ENCODE measurements at places on chromosomes 1 and 21.

GRCh38 chr21:39616211-39616772 lies 3.6 kb downstream of the B3GALT5 start:
- no peak for DNase-seq

DNA sequence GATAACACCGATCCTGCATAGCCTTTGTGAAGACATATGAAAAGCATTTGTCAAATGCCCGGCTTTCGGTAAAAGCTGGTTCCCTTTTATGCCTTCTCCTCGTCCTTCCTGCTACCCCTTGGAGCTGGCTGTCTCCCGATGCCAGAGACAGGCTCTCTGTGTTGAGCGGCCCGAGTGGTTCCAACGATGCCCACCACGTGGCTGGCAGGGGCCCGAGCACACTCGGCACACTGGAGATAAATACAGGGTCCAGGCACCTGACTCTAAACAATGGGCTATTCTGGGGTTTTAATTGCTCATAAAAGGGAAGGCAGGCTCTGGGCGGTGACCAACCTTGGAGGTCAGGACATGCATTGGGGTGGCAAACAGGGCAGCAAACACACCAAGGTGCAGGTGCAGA lies 207.1 kb downstream of the HIVEP3 start:
- no peak for DNase-seq

DNA sequence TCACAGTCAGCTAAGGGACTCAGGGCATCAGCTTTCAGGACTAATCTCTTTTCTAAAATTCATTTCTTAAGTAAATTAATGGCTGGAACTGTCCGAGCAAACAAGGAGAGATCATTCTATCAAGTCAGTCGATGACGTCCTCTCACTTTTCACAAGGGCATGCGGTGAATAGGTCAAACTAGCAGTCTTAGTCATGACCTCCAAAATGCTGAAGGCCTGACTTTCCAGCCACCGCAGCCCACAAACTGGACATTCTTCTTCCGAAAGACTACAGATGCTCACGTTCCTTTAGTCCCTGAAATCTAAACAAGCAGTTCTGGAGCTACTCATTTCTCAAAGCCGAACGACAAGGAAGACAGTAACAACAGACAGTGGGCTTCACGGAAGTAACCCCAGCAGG lies 127.9 kb downstream of the TIAM1 start:
- no peak for DNase-seq

DNA sequence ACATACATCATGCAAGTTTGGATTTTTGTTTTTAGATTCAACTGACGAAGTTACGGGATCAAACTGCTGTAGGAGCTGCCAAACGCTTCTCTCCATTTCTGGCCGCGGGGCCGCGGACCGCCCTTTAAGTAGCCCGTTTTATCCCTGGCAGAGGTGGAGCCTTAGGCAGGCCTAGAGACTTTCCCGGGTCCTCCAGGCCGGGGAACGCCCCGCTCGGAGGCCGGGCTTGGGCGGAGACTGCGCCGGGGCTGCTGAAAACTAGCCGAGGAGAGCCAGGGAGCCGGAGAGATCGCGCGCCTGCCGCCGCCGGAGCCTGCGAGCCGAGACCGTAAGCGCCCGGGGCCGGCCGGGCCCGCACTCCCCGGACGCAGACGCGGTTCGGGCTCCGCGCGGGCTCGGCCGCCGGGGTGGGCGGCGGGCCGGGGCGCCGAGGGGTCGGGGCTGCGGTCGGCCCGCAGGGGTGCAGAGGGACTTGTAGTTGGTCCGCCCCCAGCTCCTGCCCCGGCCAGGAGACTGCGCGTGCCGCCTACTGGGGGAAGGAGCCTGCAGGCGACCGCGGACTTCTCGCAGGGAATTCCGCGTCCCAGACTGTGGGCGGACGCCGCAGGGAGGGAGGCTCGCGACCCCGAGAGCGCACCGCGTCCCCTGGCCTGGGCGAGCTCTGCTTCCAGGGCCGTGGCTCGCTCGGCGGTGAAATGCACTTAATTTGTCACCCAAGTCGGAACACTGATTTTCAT lies at the start of gene EPHX1:
Gene EPHX1, plus strand, starts transcription at position 283 of the 737 bp plus-strand sequence. CDS start 18,606 bp downstream, outside the sequence.
- DNase-seq, result peak; percentile 80

DNA sequence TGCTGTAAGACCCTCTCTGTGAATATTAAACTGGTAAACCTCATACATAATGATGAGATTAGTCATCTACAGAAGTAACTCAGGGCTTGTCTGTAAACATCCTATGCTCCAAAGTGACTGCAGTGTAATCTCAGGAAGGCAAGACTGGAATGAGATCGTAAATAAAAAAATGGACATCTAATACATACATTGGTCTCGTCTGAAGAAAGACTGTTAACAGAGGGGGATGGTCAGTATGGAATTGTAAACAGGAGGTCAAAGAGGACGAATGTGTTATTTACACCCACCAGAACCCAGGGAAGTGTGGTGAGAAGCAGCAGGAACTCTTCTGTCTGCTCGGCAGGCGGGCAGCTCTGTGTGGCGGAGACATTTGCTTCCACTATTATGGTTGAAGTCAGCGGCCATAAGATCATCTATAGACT lies 51.4 kb downstream of the DISC1 start:
- DNase-seq, result no peak

DNA sequence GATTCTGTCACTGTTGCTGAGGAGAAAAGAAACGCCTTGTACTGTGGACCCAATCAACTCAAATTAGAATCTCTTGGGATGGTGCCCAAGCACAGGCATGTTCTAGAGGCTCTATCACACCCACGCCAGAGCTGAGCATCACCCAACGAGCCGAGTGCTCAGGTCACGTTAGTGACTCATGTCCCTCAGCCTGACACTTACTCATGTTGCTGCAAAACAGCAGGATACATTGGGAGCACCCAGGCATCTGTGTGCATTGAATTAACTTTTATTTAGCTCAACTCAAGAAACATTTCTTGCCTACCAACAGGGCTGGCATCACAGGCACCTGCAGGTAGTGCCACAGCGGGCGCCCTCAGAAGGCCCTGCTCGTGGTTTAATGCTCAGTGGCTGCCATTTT lies 149.8 kb downstream of the ETS2 start:
- peak; percentile 11 for DNase-seq

DNA sequence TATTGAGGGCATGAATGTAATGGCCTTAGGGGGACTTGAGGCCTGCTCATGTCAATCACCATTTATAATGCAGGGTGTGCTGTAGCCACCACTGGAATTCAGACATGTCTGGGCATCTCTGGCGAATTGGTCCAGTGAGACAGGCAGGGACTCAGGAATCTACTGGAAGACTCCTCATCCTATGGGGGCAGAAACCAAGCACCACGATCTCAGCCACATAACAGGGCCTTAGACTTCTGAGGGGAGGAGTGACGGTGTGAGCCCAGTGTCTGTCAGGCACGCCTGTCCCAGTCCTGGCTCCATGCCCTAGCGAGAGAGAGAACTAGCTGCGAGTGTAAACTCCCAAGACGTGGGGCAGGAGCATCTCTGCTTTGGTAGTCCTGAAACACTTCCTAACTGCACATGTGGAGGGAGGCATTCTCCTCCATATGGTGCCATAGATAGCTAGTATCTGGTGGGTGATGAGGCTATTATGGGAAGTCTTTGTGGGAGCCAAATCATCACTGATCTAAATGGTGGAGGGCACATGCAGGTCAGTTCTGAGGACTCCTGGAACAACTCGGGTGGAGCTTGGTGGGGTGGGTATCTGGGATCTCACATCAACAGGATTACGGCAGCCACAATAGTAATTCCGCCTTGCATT lies 29.8 kb upstream of the KIAA0040 start:
- DNase-seq, result no peak

DNA sequence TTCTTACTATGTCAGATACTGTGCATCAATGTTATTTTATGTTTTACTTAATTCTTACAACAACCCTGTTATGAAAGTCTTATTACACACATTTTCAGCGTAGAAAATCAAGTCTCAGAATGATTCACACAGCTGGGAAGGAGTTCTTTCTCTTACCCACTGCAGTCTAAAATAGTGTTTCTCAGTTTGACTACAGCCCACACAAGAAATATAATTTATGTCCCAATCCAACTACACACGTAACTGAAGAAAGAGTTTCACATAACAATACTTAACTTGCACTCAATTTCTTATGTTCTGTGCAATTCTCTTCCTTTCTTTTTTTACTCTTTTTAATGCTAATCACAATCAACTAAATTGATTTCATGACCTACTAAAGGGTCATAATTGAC lies 252.8 kb upstream of the ADGRL2 start:
- DNase-seq, result no peak

DNA sequence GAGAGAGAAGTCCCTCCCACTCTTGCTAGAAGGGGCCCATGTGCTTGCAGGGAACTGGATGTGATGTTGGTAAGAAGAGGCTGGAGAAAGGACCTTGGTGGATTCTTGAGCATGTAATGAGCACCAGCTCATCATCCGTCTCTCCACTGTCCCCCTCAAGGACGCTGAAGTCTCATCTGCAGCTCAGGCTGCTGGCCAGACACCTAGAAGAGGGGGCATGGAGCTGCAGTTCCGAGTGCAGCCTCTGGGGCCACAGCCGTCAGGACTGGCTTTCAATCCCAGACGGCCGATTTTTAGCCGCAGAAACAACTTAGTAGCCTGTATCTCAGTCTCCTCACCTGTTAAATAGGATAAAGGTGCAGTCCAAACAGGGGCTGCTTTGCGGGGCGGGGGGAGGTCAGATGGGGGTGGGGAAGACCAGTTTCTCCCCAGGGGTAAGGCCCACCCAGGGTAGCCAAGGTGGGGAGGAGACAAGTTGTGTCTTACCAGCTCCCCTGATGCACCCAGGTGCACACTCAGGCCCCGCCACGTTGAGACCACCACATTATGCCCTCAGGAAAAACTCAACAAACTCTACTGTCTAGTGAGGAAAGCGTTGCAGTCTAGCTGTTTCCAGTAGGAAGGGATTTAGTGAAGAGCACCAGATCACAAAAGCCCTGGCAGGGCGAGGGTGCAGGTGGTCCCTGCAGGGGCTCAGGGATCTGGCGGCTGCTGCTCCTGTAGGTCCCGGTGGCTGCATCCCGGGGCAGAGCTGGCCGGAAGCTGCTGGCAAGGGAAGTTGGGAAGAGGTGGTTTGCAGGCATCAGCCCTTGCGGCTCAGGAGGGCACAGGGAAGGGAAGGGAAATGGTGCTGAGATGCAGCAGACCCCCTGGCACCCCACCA lies 29.5 kb downstream of the LDLRAP1 start:
- DNase-seq, result no peak

DNA sequence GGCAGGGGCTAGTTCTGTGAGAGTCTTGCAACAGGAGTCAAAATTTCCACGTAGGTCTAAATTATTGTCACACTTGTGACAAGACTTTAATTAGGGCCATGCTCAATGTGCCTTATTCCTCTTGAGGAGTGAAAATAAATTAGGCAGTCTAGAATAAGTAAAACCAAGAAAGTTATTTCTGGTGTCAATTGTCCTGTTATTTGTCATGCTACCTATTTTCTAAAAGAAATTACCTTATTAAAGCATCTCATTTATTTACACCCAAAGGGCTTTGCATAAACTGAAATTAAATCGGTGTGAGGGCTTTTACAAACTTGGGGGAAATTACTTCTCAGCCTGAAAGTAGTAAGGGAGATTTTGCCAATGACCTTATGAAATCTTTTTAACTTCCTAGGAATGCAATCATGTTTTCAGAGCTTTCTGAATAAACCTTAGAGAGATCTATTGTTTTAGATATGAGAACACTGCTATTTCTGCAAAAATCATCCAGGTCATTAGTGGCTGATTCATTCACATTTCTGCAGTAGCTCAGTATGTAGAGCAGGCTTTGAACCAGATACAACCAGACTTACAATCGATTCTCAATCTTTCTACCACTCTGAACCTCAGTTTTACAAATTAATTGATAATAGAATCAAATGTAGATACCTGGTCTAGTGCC lies 221.2 kb upstream of the SAMSN1 start:
- DNase-seq, result no peak

GRCh38 chr21:31537872-31538576 lies 121.5 kb upstream of the SOD1 start:
- DNase-seq, result no peak

- no peak for DNase-seq
These were observed 25.9 kb upstream of the RAP1A start for GRCh38 chr1:111593403-111594305.

DNA sequence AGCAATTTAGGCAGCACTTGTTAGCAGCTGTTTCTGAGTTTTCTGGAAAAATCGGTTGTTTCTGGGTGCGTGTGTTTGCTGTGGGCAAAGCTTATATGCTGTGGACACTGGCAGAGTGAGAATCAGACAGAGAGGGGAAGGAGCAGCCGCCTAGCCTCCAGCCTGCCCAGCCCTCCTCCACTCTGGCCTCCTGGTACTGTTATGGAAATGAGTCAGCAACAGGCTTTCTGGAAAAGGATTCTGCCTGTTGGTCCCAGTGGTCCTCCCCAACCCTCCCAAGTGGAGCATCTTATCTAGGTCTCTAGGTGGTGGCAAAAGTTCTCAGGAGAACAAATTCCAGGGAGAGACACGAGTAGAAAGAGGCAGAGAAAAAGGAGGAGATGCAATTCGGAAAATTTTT lies 42.2 kb upstream of the GOLT1A start:
- no peak for DNase-seq

DNA sequence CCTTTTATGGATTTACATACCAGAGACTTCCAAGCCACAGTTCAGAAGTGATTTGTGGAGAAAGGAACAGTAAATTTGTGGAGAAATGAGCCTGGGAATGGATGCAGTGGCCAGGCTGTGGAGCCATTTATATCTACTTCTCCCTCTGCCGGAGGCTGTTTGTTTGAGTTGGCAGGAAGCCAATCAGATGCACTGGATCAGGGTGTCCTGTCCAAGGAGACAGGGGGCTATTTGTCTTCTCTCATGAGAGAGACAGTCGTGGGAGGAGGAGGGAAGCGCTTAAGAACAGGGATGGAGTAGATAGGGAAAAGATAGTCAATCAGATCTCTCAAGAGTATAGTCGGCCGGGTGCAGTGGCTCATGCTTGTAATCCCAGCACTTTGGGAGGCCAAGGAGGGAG lies 2.8 kb upstream of the HAPLN2 start:
- peak; percentile 55 for DNase-seq

GRCh38 chr1:220957233-220957605 lies 78.0 kb downstream of the HLX start:
- no peak for DNase-seq

- DNase-seq, result no peak
These were observed 60.6 kb downstream of the VPS26C start for GRCh38 chr21:37206496-37206895.

Data from NCI-H2081 (cell line).